ENCODE measurements at places on chromosomes 7 and 10. TPM values are rescaled to one million over a fixed set of nuclear protein-coding genes. Genes with fewer than 3 reads are reported as not detected.

The ADARB2 gene
- total RNA-seq, result 0.08 TPM

The CAMK2G gene
- 18.8 TPM for total RNA-seq

The MSMB gene
- not detected for total RNA-seq

The POP7 gene
- total RNA-seq, result 46.1 TPM

The CALHM1 gene
- total RNA-seq, result not detected

The HIP1 gene
- 12.4 TPM for total RNA-seq

The SPDYE5 gene
- not detected for total RNA-seq

The TSPAN15 gene
- total RNA-seq, result 22.4 TPM
